ENCODE measurements at places on chromosomes 7 and 10. TPM values are rescaled to one million over a fixed set of nuclear protein-coding genes. Genes with fewer than 3 reads are reported as not detected.

RET gene
- 0.75 TPM for polyA plus RNA-seq

NUTM2E gene
- polyA plus RNA-seq, result 0.58 TPM

TEX47 gene
- not detected for polyA plus RNA-seq

SLC16A9 gene
- polyA plus RNA-seq, result 0.19 TPM

PTPRN2 gene
- polyA plus RNA-seq, result 8.0 TPM

TYW1B gene
- 2.5 TPM for polyA plus RNA-seq

MPLKIP gene
- 34.7 TPM for polyA plus RNA-seq
